ENCODE measurements at places on chromosomes 12 and 14.

DNA sequence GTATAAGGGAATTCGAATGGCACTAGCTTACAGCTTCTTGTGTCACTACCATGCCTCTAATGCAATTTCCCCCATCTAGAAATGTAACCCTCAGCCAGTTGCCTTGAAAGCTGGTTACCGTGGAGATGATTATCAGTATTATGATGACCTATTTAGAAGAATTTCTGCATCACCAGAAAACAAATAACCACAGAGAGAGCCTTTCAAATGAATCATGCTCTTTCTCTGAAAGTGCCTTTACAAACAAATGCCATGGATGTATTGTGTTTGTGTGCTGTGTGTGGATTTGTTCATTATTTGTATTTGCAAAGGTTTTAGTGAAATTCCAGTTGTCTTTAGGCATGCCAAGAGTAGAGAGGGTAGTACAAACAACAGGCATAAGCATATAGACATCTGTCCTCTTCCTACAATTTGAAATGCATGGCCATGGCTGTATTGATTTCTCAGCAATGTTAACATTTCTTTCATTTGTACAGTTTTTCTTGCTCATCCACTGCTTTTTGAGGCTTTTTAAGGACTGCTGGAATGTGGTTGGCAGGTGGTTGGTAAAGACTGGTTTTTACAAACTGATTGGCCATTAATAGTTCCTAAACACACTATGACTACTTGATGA is 266.5 kb downstream of the PAWR start:
- DNase-seq, result peak; percentile 71

GRCh38 chr12:111304642-111305071 is 64.2 kb downstream of the PHETA1 start:
- no peak for DNase-seq

GRCh38 chr12:98998697-98999299 is 353.7 kb downstream of the APAF1 start:
- DNase-seq, result peak; percentile 39

DNA sequence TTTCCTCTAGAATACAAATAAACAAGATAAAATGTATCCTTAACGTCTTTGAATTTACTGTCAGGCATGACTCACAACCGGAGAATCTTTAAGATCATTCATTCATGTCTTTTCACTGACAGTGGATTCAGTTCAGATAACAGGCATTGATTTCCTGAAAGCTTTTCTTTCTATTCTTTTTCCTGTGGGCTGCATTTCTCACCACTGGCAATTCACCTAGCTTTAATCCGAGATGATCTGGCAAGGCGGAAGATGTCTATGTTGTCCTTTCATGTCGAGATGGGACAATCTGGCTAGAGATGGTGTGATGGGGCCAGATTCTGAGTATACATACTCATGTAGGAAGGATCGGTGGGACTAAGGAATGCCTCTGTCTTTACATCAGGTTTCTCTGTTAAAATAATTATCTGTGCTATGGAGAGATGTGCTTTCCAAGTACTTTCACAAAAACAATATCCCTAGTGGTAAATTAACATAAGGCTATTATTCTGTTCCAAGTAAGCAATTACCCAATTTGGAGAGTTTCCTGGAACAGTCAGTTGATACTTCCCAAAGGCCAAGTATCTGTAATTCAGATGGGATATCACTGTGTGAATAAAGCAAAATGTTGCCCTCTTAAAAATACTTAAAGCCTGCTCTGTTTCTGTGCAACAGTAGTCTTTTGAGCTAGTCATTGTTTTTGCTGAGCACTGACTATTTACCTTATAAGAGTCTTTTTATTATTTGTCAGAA is 17.8 kb downstream of the ACSS3 start:
- no peak for DNase-seq

DNA sequence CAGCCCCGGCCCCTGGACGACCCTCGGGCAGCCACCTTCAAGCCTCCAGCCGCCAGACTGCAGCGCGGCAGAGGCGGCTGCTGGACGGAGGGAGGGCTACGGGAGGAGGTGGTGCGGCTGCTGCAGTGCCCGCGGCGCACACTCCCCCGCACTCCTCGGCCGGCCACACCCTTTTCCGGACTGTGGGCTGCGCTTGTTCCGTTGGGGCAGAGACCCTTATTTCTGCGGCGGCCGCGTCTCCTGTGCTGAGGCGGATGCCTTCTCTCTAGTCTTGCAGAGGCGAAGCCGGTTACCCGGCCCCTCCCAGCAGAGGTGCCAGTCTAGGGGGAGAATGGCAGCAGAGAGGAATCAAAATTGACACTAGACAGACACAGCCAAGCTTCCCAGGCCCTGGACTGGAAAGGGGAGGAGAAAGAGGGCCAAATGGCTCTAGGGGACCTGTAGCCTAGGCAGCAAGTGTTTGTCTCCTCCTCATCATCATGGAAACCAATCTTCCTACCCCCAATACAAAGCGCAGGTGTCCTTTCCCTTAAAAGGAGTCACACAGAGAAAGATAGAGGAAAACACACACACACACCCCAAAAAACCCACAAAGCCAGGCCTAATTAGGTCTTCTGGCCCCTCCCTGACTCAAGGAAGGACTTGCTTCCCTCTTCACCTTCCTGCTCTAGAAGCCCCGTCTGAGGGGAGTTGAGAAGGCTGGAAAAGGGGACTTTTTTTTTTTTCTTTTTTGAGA is 1.3 kb downstream of the ESYT1 start:
- DNase-seq, result peak; percentile 69

- no peak for DNase-seq
Measured at GRCh38 chr14:73394317-73394716, 64.0 kb downstream of the NUMB start.

DNA sequence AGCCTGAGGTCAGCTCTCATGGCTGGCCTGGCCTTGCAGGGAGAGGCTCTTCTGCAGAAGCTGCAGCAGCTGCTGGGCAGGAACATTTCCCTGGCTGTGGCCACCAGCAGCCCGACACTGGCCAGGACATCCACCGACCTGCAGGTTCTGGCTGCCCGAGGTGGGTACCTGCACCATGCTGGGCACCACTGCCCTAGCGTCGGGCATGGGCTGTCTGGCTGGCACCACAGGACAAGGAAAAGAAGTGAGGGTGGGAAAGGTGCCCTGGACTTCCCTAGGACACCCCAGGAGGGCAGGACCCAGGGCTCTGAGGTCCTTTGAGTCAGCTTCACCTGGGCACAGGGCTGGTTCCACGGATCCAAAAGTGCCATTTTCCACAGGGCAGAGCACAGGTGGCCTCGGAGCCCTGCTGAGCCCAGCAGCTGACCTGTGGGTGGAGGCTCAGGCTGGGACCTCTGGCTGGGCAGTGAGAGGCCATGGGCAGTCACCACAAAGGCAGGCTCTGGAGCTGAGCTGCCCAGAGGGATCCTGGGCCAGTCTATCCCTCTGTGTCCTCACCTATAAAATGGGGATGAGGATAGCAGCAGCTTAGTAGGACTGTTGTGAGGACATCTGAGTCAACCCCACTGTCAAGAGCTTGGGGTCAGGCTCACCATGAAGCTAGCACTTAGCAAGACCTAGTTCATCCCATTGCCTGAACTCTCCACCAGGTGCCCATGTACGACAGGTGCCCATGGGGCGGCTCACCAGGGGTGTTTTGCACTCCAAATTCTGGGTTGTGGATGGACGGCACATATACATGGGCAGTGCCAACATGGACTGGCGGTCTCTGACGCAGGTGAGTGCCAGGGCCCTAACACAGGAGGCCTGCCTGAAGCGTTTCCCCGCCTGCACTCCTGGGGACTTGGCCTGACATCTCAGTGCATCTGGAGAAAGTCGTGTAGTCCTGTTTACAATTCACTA is 4.9 kb downstream of the PLD4 start:
- no peak for DNase-seq

GRCh38 chr14:32738206-32738871 is 200.3 kb upstream of the NPAS3 start:
- no peak for DNase-seq

GRCh38 chr12:11896417-11896929 is 174.3 kb upstream of the BCL2L14 start:
- no peak for DNase-seq

GRCh38 chr12:52602552-52602951 is 1.3 kb upstream of the KRT72 start:
- no peak for DNase-seq

DNA sequence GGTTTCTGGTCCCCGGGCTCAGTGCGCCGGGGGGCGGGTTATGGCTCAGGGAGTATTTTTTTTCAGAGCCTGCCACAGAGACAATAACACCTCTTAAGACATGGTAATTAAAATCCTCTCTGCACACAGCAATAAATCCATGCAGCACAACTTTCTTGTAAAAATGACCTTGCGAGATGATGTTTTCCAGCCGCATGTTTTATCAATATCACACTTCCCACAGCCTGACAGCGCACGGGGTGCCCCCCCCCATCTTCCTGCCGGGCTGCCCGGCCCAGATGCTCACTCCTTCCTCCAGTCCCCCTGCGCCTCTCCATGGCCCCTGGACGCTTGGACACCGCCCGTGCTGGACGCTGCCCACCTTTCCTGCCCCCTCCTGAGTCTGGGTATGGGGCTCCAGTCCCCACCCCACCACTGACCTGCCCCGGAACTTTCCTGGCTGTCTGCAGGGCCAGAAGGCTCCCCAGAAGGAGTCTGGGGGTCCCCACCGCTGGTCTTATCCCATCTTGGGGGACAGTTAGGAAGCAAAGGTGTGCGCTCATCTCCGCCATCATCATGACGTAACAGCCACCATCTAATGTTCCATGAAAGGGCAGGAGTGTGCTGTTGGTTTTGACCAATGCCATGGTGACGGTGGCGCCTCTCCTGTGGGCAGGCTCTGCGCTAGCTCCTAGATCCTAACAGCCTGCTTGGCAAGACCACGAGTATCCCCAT is 182.9 kb downstream of the KIF26A start:
- no peak for DNase-seq

DNA sequence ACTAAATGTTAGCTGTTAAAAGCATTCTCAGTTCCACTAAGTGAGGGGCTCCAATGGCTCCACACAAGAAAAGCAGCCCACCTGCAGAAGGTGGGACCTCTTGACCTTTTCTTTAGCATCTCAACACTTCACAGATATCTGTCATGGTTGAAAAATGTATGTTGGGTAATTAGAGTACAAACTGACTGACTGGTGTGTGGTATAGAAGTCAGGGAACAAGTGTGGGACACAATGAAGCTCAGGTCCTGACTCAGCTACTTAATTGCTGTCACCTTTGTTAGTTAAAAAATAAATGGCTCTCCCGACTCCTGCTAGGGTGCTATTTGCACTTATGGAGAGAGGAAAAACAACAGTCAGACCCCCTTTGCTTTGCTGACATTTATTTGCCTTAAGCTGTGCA is 299.0 kb downstream of the TTC6 start:
- DNase-seq, result no peak

GRCh38 chr14:37655418-37655817 is 60.0 kb downstream of the TTC6 start:
- DNase-seq, result peak; percentile 2

DNA sequence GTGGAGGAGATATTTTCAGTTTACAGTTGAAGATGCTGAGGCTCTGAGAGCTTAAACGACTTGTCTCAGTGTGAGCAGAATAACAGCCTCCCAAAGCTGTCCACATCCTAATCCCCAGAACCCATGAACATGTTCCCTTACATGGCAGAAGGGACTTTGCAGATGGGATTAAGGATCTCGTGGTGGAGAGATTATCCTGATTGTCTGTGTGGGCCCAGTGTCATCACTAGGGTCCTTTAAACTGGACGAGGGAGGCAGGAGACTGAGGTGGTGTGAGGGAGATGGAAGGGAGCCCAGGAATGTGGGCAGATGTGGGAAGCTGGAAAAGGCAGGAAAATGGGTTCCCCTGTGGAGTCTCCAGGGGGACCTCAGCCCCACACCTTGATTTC is 9.6 kb upstream of the KRT80 start:
- no peak for DNase-seq

GRCh38 chr12:19390051-19390598 is 49.2 kb upstream of the AEBP2 start:
- DNase-seq, result no peak

GRCh38 chr12:24530689-24531088 is 418.2 kb downstream of the BCAT1 start:
- no peak for DNase-seq

DNA sequence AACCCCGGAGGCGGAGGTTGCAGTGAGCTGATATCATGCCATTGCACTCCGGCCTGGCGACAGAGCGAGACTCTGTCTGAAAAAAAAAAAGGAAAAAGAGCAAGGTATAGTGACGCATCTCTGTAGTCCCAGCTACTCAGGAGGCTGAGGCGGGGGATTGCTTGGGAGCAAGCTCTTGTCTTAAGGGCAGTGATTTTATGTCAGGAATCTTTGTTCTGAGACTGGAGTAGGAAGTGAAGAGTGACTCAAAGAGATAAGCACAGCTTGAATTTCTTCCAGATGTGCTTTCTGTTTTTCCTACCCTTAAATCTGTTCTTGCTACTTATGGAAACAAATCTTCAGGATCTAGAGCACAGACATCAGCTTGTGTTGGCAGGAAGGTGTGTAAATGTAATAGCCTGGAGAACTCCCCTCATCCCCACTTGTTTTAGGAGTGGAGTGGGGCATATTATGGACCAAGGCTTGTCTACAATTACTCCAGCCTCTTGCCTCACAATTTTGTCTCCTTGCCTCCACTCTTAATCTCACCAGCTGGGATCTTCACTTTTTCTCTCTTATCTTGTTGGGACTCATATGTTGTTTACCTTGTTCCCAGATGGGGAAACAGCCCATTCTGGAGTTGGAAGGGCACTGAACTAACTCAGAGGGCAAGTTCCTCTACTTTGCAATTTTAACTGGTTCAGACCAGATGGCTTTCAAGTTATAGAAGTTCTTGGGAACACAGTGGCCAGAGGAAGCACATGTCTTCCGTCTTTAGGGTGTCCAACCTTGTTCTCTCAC is 7.5 kb downstream of the TMED2 start:
- no peak for DNase-seq

- DNase-seq, result no peak
Measured at GRCh38 chr12:59088673-59089072, 168.4 kb upstream of the LRIG3 start.

DNA sequence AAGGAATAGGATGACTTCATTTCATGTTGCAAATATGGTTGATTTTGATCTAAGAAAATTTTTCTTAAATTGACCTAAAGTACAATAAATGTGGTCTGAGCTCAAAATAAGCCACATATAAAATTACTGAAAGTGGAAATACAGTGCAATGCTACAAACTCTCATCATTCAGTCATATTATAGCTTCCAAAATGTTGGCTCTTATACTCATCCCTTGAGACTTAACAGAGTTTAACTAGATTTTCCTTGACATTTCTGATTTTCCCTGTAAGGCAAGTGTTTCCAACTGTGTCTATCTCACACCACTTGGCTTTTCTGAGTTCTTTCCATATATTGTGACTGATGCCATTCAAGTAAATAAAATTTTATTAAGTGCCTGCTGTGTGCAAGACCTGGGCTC is 123.7 kb upstream of the NTF3 start:
- no peak for DNase-seq

Data from SW480 (cell line).